ENCODE measurements at places on chromosomes 6 and 20.

GRCh38 chr6:35973670-35974222 is 50.7 kb downstream of the SLC26A8 start:
- DNase-seq: peak; percentile 8

DNA sequence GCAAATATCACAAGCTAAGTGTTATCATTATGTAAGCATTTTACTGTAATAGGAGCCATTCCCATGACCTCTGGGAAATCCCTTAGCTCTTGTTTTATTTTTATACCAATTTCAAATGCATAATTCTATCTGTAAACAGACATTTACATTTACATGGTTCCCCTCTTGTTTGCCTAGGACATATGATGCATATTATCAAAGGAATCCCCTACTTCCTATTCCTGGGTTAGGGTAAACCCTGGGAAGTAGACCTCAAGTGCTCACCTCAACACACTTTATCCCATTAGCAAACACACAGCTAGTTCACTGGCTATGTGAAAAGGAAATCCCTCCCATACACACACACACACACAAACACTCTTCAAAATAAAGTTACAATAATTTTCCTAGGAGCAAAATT is 27.1 kb downstream of the PDE10A start:
- no peak for DNase-seq

DNA sequence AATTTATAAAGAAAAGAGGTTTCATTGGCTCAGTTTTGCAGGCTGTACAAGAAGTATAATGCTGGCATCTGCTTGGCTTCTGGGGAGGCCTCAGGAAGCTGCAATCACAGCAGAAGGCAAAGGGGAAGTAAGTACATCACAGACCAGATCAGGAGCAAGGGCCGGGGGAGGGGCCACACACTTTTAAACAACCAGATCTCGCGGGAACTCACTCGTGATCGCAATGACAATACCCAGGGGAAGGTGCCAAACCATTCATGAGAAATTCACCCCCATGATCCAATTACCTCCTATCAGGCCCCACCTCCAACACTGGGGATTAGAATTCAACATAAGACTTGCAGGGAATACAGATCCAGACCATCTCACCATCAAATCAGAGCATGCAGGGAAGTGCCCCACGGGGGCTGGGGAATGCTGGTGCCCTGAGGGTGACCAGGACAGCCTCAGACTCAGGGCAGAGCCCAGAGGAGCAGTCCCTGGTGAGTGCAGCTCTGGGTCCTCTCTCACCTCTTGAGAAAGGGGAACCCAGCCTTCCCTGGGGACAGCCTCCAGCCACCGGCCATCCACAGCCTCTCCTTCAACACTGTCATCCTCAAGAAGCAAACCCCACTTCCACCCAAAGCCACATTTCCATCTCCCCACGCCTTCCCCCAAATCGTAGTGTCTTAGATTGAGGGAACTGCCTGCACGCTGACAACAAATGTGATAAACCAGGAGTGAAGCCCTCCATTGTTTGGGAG is 80.7 kb downstream of the ANKRD60 start:
- DNase-seq: no peak

- DNase-seq: no peak
These were observed 24.6 kb downstream of the MOCS1 start for GRCh38 chr6:39909701-39910100.

GRCh38 chr6:109428889-109429477 is 11.4 kb downstream of the PPIL6 start:
- DNase-seq: no peak

- no peak for DNase-seq
These were observed 181.1 kb upstream of the TSHZ2 start for GRCh38 chr20:52791091-52791490.

- DNase-seq: peak; percentile 4
These were observed 697.5 kb downstream of the PRKN start for GRCh38 chr6:162029873-162030576.

DNA sequence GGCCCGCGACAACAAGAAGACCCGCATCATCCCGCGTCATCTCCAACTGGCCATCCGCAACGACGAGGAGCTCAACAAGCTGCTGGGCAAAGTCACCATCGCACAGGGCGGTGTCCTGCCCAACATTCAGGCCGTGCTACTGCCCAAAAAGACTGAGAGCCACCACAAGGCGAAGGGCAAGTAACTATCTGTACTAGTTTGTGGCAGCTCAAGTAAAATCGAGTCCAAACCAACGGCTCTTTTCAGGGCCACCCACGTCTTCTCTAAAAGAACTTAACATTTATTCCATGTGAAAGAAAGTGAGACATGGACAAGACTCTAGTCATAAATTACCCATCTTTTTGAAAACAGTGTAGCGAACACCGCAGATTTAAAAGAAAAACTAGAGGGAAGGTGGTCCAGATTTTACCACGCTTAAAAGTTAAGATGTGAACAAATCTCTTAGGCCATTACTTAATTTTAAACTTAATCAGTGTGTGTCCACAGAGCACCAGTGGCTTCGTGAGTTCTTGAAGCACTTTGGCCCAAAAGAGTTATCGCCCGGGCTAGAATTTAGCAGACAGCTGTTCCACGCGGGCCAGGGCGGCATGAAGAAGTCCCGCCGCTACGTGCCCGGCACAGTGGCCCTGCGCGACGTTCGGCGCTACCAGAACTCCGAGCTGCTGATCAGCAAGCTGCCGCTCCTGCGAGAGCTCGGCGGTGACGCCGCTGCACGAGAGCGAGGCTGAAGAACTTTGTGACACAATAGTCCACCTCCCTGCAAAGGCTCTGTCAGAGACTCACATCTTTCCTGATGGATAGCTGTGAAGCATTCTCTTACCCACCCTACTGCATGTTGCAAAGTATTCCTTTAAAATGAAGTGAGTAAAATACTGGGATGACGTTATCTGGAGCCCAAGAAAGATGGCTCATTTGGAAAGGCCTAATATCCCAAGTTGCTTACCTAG is 113.9 kb upstream of the PRSS16 start:
- peak; percentile 77 for DNase-seq

DNA sequence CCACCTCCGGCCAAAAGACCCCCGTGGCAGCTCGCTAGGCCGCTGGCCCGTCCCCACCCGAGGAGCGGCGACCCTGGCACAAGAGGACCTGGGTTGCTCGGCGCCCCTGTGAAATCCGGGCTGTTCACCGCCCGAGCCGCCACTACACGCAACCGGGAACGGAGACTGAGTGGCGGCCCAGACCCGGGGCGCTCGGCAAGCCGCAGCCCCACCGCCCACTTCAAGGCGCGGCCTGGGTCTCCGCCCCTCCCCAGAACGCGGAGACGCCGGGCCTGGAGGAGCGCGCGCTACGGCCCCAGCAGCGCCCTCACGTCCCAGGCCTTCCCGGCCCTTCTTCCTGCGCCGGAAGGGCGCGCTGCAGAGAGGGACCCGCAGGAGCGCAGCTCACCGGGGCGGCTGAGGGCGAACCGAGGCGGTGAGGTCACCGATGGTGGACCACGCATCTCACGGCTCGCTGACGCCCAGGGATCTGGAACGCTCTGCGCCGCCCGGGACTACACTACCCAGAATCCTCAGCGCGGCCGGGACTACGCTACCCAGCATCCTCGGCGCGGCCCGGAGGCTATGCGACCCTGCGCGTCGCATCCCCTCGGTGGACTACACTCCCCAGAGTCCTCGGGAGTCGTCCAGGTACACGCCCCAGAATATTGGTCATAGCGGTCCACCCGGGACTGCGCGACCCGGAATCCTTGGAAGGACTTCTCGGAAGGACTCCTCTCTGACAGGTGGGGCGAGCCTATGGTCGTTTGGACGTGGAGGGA is at the start of gene ZNF337:
Gene ZNF337, minus strand, starts transcription at position 483 of the 761 bp plus-strand sequence. CDS start 10,436 bp downstream, outside the sequence.
- peak; percentile 94 for DNase-seq

DNA sequence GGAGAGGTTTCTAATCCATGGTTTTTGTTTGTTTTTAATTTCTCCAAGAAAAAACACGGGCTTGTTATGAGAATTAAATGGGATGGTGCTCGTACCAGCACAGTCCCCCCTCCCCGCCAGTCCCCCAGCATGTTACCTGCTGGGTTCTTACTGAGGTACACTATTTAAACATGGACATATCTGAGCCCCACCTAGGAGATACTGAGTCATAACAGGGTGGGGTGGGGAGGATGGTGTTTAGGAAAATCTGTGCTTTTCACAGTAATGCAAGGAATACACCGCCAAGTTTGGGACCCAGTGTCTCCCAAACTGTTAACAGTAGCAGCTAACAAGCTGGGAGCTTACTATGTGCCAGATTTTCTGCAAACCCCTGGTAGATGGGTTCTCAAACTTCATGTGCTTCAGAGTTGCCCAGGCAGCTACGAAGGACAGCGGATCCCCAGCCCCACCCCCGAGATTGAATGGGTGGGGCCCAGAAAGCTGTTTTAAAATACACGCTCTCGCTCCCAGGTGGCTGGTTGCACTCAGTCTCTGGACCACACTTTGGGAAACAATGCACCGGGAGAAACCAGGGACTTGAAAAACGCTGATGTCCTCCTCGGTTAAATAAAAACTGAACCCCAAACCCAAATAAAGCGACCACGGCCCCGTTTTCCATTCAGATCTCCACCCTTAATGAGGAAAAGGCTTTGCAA is 995 bp downstream of the ZFP64 start:
- peak; percentile 24 for DNase-seq

DNA sequence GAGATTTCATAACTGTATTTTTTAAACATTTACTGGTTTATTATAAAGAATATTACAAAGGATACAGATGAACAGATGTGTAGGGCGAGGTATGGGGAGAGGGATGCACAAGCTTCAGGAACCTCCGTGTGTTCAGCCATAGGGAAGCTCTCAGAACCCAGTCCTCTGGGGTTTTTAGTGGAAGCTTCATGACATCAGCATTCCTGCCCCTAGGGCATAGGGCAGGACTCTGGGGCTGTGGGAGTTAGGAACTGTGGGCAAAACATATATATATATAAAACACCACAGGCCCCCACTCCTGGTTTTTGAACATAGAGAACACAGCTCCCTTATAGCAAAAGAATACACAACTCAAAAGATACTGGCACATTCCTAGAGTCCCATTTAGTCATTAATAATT is 21.9 kb downstream of the EFCAB8 start:
- DNase-seq: no peak

DNA sequence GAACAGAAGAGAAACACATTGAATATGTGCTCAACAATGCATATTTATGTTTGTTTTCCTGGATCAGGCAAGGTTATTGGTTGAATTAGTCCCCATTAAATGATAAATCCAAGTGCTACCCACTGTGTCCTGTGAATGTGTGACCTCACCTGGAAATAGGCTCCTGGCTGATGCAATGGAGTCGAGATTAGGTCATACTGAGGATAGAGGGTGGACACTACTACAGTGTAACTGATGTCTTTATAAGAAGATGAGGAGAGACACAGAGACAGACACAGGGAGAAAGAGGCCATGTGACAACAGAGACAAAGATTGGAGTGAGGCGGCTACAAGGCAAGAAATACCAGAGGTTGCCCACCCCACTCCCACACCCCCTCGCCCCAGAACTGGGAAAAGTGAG is 559.3 kb downstream of the C6orf118 start:
- DNase-seq: no peak
